CD4-positive, alpha-beta T cell treated with Interleukin-4 for 4 hours (primary cell): ENCODE measurements at places on chromosomes 16 and 17.
A peak's percentile ranks its signal among the peaks of the same experiment; 100 is the strongest.

DNA sequence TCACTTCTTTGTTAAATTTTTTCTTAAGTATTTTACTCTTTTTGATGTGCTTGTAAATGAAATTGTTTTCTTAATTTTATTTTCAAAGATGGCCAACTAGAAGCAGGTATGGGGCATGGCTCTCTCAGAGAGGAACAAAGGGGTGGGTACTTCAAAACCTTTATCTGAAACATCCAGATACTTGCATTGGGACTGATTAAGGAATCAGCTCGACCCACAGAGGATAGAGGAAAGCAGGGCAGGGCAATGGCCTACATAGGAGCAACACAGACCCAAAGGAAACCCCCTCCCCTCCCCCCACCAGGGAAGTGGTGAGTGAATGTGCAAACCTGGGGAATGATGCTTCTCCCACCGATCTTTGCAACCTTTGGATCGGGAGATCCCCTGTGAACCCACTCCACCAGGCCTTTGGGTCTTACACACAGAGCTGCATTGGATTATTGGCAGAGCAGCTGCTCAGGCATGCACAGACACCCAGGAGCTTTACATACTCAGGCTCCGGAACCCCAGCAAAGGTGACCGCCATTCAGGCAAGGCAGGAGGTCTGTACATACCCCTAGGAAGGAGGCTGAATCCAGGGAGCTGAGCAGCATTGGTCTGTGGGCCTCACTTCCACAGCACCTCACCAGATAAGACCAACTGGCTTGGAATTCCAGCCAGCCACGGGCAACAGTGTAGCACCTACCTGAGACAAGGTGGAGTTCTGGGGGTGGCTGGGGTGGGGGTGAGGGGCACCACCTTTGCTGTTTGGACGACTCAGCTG, 3.0 kb upstream of the CCR7 start:
- DNase-seq, result no peak

DNA sequence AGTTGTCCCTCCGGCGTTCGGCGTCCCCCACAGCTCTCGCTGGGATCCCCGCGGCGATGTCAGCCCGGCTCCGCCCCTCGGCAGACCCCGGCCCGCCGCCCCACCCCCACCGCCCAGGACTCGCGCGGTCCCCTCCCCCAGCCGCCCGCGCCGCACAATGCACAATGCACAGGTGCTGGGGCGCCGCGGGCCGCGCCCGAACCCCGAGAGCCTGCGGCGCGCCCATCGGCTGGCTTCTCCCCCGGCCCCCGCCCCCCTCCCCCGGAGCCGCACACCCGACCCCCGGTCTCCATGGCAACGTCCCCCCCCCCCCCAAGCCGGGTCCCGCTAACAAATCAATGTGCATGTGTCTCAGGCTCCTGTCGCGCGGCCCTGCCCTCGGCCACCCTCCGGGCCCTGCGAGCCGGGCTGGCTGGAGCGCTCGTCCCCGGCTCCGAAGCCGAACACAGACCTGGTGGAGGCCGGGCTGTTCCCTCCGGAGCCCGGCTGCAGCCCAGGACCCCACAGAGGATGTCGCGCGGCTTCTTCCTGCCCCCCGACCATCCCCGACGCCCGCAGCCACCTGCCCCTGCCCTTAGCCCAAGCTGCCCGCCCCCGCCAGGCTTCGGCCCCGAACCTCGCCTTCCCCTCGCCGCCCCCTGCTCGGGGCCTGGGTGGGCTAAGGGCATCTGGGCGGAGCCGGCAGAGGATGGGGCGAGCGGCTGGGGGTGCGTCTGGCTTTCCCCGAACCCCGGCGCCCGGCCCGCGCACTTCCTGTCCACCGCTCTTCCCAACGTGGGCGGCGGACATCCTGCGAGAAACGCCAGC, 818 bp upstream of the CBX8 start:
- no peak for DNase-seq

DNA sequence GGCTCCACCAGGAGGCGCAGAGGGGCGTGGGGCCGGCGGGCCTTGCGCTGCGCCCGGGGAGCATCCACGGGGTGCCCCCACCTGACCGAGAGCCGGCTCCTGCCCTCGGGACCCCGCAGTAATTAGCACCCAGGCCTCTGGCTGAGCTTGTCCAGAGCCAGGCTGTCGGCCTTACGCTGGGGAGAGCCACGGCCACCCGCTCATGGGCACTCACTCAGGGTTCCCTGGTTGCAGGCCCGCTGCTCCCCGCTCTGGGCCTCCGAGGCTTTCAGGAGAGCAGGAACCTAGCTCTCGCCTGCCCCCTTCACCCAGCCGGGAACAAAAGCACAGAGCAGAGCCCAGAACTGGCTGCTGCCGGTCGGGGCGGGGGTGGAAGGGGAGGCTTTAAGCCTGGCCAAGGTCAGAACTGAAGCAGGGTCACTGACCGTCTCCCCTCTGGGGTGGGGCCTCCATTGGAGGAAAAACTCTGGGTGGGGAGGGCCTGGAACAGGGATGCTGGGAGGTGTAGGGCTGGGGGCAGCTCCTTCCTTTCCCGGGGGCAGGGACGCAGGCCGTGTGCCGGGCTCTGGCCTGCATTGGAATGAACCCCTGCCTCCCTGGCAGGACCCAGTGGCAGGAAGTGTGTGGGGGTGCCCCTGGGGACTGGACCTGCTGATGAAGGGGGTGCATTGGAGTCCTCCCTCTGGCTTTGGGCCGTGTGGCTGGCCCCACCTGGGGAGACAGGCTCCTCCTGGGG, 12.3 kb downstream of the GLIS2 start:
- no peak for DNase-seq

GRCh38 chr17:80573701-80574100, 29.1 kb downstream of the RPTOR start:
- DNase-seq, result no peak

DNA sequence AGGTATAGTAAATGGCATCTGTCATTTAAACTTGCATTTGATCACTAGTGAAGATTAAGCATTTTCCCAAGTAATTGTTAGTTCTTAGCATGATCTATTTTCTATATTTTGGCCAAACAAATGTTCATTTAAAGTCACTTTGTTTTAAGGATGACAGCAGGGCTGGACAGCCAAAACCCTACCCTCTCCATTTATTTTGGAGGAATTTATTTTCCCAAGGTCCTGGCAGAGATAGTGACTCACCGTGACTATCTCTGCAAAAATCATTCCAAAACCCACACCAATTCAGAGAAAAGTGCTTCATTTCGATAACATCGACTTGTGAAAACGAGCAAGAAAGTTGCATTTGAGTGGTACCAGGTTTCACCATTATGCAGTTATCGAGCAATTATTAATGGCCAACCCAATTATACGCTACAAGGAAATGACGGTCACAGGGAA, 665 bp upstream of the AKAP1 start:
- DNase-seq, result no peak

DNA sequence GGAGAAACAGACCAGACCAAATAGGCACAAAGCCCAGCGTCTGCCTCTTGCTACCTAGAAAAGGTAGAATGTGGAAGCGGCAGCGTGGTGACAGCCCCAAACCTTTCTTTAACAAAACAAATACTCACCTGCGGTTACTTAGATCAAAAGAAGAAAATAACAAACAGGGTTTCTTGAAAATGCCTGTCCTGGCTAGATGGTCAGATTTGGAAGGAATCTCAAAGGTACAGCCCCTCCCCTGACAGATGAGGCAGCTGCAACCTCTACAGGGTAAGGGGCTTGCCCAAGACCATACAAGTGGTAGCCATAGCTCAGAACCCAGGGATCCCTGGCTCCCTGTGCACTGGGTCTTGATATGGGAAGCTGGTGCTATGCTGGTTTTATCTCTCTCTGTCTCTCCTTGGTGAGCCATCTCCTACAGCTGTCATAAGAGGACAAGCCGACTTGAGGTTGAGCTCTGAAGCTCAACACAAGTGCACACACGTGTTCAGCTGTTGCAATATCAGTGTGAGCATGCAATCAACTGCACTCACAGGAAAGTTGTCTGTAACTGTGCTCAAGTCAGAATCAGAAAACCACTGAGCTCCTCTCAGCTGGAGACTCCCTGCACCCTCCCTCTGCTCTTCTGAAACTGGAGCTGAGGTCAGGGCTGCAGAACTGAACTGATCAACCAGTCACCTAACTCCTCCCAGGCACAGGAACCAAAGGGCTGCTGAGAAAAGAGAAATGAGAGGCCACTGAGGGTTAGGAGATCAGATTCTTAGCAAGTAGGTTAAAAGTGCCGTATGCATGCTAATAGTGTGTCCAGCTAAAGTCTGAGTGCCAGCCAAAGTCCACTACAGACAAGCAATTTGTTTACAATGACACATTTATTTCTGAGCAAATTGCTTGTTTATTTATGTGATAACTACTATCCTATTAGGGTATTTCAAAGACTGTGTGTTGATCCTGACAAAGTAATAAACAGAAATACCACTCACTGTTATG, 6.1 kb upstream of the RNF157 start:
- peak; percentile 68 for DNase-seq

- DNase-seq, result no peak
Measured at GRCh38 chr16:2753733-2754020, 1.2 kb downstream of the SRRM2 start.

GRCh38 chr17:76353004-76353598, 615 bp downstream of the PRPSAP1 start:
- no peak for DNase-seq

- DNase-seq, result peak; percentile 93
Measured at GRCh38 chr17:7573324-7574080, 5.9 kb upstream of the CD68 start.

DNA sequence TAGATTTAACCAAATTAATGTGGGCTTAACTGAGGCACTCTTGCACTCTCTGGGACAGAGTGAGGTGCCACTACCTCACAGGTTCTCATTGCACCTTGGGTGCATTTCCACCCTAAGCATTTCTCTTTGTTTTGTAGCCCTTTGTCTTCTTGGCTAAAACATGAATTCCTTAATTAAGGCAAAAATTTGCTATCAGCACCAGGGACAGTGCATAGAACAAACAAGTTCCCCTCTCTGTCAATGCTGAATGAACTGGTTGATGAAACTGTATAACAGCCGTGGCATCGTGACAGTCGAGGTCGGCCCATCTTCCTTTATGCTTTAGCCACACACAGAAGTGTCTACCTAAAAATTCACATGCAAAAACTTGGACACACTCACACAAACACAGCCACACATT, 74.8 kb downstream of the HS3ST2 start:
- DNase-seq, result no peak

GRCh38 chr16:83653785-83654184, 154.0 kb upstream of the HSBP1 start:
- no peak for DNase-seq

DNA sequence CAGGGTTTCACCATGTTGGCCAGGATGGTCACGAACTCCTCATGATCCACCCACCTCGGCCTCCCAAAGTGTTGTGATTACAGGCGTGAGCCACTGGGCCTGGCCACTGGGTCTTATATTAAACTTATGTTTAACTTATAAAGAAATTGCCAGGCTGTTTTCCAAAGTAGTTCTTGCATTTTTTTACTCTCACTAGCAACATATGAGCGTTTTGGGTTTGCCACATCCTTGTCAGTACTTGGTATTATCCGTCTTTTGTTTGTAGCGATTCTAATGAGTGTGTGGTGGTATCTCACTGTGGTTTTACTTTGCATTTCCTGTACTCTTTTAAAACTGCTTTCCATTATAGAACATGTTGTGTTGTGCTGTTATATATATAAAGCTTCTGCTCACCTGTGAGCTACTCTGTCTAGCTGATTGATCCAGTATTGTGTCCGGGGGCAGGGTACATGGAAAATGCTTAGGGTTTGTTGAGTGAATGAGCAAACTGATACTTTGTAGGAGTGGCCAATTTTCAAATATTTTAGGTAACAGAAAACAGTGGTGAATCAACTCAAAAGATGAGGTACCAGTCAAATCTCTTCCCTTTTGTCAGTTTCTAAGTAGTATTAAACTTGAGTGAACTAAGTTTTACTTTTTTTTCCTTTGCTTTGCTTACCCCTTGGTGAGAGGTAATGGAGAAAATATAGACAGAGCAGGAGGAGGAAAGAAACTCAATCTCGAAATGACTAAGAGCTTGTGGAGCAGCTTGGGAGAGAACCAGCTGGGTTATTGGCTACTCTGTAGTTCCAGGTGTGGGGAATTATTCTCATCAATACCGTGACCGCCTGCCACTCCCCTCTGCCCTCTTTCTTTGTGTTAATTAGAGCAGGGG, 75.8 kb downstream of the PITPNC1 start:
- DNase-seq, result peak; percentile 83

DNA sequence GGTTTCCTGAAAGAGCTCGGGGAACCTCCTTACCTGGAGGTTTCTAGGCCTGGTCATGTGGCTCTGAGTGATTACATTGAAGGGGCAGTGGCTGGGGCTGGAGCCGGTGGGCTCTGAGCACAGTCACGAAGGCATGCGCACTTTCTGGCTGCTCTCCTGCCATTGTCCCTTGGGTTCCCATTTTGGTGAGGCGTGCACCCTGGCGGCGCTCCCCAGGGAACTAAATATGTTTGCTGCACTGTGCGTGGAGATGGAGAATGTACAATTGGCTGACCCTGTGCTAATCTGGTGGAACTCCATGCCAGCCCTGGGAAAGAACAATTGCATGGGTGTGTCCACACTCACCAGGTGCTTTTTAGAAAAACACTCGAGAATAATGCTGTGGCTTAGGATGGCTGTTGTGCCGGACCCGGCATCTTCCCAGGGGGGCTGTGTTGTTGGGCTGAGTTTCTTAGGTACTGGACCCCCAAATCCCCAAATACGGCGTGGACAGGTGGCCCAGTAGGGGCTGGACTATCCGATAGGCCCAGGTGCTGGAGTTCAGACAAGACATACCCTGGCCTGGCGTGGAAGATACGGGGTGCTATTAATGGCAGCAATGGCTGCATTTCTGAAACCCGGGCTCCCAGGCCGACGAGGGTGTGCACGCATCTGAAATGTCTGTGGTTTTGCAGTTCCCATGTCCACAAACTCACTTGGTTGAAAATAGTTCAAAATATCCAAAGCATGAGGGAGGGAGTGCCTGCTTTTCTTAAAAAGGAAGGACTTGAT, 230.5 kb downstream of the SEC14L1 start:
- DNase-seq, result no peak

DNA sequence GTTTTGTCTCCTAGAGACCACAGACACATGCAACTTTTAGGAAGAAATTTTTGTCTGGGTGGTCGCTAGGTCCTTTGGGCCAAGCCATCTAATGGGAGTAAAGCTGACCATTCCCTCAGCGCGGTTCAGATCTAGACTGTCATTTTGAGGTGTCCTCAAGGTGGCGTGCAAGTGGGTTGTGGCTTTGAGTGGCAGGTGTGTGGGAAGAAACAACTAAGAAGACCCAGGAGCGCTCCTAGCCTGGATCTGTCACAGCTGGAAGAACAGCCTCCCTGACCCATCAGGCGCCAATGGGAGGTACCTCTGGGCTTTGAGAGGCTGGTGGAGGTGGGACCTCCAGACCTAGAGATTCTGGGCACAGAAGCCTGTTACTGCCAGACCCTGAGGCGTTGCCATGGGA, 645.1 kb downstream of the KCNJ18 start:
- no peak for DNase-seq

GRCh38 chr16:66427036-66427860, at the start of gene BEAN1:
TSS of gene BEAN1 (plus strand) at chr16:66427295. CDS start at chr16:66437677, 10,382 bp downstream.
- no peak for DNase-seq

DNA sequence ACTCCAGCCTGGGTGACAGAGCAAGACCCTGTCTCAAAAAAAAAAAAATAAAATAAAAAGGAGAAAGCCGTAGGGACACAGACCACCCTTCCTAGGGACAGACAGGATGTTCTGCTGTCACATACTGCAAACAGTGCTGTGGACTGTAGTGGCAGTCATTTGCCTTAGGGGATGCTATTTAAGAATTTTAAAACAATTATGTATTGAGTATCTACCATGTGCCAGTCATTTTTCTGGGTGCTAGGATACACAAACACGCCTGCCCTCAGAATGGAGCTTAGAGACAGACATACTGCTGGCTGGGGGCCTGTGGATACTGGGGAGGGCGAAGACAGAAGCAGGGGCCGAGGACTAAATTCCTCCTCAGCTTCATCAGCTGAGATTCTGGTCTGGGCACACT, 45.5 kb downstream of the MRC2 start:
- DNase-seq, result no peak
